GM04504 (cell line): ENCODE measurements at places on chromosomes 1 and 21.

- no peak for DNase-seq
These were observed 32.5 kb downstream of the ADAMTS5 start for GRCh38 chr21:26934383-26934782.

DNA sequence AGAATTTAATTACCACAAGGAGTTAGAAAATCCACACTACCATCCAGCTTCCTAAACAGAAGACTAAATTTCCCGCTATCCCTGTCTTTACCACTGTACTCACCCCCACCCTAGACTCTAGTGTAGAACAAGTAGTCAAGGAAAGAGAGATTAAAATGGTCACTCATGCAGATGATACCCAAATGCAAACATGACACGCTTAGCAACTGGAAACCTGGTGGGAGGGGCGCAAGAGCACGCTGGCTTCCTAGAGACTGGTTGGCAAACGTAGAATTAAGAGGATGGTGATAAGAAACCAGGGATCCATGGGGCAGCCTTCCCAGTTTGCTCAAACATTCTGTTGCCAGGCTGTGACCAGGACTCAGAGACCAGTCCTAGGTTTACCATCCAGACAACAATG lies 9.9 kb upstream of the LDLRAD1 start:
- no peak for DNase-seq

- DNase-seq: no peak
These were observed 7.3 kb upstream of the PMVK start for GRCh38 chr1:154943649-154944400.

DNA sequence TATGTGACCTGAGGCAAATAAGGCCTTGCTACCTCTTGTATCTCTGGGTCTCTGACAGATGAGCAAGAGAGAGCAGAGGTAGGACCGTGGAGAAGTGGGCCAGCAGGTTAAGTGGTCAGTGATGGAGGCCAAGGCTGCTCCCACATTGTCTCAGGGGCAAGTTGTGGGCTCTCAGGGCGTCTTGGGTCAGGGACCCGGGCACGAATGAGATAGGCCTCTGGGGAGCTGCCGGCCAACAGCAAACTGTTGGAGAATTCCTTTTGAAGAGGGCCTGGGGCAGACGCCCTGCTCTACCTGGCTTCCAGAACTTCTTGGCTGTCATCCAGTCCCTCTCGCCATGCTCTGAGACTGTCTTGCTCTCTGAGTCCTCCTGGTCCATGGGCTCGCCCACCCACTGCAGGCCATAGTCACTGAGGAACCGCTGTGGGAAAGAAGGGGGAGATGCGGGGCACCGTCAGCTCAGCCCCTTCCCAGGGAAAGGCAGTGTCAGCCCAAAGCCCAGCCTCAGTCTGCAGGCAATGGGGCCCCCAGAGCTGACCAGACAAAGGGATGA lies 12.4 kb downstream of the UBXN11 start:
- no peak for DNase-seq

GRCh38 chr1:89952605-89953130 lies 42.2 kb upstream of the ZNF326 start:
- DNase-seq: no peak

- no peak for DNase-seq
These were observed 14.2 kb downstream of the BLACAT1 start for GRCh38 chr1:205441716-205442050.

GRCh38 chr1:23899070-23899469 lies 14.1 kb downstream of the CNR2 start:
- no peak for DNase-seq

DNA sequence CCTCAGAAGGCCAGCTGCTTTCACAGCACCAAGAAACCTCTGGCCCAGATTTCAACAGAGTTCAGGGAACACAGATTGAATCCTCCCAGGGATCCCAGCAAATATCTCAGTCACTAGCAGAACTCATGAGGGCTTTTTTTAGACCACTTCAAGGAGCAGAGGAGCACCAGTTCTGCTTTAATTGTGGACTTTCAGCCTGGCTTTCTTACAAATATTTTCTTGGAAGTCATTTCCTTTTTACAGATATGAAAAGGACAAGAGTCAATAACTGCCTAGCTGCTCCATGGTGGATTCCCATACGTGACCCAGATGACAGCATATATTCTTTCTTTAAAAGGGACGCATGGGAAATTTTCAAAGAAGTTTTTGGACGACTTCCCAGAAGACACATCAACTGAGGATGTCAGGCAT lies 6.4 kb upstream of the LRRC8B start:
- no peak for DNase-seq

GRCh38 chr1:150162582-150162861 lies 12.8 kb downstream of the PLEKHO1 start:
- DNase-seq: no peak

GRCh38 chr1:114269539-114269938 lies 115.9 kb upstream of the SYT6 start:
- no peak for DNase-seq

GRCh38 chr1:205224736-205225135 lies 3.0 kb upstream of the TMCC2 start:
- DNase-seq: no peak

DNA sequence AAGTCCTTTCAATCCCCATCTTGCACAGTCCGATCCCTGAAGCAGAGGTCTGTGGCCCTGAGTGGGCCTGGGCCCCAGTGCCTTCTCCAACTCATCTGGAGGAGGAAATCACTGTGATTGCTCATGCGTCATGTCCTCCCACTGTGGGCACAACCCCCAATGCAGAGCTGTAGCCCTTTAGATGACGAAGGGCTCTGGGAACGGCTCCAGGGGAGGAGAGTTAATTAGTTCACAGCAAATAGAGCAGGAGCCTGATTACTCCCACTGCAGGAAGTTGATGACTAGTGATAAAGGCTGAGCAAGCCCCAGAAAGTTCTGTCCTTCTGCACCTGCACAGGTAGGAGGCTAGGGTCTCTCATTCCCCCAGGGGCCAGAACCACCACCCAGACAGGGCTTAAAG lies 111.5 kb downstream of the CCDC185 start:
- peak; percentile 89 for DNase-seq
